ENCODE measurements at places on chromosomes 16 and 17.

DNA sequence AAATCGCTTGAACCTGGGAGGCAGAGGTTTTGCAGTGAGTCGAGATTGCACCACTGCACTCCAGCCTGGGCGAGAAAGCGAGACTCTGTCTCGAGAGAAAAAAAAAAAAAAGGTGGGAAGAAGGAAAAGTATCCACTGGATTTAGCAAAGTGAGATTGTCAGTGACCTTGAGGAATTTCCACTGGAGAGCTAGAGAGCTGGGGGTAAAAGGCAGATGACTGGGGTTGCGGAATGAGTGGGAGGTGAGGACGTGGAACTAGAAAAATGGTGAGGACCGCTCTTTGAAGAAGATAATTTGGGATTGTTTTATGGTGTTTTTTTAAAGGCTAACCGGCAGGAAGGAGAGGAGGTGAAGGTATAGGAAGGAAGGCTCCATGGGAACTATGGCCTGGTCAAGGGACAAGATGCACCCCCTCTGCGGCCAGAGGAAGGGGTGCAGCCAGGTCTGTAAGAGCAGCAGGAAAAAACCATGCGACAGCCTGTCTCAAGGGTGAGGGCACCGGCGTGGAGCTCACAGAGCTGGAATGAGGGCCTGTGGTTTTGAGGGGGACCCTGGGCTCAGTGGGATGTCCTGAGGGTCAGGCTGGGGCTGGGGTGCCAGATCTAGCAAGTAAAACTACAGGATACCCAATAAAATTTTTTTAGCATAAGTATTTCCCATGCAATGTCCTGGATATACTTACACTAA is 694 bp upstream of the MLST8 start:
- peak; percentile 42 for DNase-seq

- no peak for DNase-seq
Measured at GRCh38 chr16:63195336-63195735, 1159.1 kb upstream of the CDH8 start.

DNA sequence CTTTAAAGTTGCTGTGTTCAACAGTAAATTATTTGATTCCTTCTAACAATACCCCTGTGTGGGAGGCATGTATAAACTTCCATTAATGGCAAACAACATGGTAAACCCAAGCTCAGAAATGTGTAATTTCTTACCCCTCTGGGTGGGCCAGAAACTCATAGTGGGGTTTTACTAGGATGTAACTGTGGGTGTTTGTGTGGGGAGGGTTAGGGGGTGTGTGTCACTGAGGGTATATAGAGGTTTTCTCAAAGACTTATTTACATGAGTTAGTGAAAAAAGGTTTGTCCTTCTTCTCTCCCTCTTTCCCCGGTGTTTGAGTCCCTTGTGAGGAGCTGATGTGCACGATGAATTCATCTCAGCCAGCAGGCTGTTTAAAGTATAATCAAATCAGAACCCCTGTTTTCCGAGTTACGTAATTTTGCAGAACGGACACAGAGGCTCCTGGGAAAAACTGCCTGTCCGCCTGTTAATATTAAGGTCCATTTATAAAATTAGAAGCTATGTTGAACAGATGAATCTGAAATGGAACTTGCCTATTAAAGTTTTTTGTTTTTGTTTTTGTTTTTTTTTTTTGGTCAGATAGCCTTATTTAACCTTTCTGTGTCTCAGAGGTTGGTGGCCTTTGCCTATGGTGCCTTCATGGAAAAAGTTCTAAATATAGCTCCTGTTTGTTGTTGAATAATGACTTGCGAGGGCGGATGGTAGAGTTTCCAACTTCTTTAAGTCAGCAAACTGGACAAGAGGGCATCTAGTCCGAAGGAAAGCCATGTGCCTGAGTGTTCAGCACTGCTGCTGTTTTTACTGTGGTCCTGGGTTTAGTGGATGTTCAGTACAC is 73.3 kb downstream of the MSI2 start:
- no peak for DNase-seq

- no peak for DNase-seq
Measured at GRCh38 chr17:45808845-45809244, 24.7 kb downstream of the CRHR1 start.

GRCh38 chr16:68387301-68387700 is 61.0 kb downstream of the SMPD3 start:
- no peak for DNase-seq

DNA sequence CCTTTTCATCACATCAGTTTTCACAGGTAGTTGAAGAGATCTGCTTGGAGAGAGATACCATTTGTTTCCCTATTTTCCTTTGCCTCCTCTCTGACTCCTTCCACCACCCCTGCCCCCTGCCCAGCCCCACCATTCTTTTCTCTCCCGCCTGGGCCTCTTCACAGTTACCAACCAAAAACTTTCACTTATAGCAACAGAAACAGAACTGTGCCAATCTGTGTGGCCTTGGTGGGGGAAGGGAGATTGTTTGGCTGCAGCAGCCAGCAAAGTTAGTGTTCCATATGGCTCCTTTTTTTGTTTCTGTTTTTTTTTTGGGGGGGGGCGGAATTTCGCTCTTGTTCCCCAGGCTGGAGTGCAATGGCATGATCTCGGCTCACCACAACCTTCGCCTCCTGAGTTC is 17.2 kb upstream of the ARL4D start:
- DNase-seq = no peak

DNA sequence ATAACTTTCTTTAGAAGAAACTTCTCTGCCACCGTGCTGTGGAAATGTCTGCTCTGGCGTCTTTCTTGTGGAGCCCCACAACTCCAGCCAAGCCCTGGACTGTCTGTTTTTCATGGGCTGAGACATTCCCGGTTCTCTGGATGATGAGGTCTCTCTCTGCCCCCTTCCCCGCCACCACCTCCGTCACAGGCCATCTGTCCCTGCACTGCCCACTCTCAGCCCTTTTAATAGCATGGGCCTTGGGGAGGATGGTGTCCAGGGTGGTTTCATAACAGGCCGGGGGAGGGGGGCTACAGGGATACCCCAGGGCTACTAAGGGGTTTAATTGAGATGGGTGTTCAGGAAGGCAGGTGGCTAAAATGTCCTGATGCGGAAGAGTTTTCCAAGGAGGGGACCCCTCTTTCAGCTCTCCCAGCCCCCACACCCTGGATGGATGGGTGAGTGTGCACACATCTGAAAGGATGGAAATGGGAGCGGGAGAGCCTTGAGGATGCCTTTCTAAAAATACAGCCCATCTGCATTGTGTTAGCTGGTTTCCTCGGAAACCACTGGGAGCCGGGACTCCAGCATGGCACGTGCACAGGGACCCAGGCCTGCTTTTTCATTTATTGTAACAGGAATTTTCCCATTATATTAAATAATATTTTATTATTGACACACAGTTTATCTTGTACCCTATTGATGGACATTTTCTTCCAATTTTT is 14.6 kb upstream of the NDRG4 start:
- no peak for DNase-seq

GRCh38 chr17:76142585-76143041 is 1.6 kb upstream of the FOXJ1 start:
- DNase-seq = no peak

GRCh38 chr17:12318571-12319266 is 298.0 kb downstream of the MAP2K4 start:
- DNase-seq = peak; percentile 22

DNA sequence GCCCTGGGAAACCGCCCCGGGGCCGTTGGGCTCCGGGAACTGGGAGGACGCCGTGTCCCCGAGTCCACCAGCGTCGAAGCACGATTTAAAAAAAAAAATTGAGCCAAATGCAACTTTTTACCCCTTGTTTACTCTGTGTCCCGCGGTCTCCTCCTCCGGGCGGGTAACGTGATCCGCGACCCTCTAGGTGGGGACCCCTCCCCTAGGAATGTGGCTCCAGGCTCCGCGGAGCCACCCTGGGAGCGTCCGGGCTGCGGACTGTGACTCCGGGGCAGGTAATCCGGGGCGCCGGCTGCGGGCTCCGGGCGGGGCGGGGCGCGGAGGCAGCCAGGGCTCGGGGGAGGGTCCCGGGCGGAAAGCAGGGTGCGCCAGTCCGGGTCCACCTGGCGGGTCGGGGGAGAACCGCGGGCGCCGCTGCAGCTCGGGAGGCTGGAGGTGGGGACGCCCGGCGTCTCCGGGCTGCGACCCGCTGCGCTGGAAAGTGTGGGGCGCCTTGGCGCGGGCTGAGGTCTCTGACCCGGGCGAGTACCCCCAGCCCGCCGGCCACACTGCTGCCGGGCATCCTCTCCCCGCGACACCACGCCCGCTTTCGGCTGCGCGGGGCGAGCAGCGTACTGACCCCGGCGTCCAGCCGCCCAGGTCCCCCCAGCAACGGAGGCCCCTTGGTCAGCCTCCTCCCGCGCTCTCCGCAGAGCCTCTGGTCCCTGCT is 852 bp upstream of the HELZ start:
- peak; percentile 26 for DNase-seq
